ENCODE measurements at places on chromosomes 16 and 17.

DNA sequence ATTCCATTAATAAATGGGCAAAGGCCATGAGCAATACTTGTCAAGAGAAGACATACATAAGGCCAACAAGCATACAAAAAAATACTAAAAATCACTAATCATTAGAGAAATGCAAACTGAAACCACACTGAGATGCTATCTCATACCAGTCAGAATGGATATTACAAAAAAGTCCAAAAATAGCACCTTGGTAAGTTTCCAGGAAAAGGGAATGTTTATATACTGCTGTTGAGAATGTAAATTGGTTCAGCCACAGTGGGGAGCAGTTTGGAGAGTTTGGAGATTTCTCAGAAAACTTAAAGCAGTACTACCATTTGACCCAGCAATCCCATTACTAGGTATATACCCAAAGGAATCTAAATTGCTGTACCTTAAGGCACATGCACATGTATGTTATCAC lies 467.7 kb downstream of the CDH11 start:
- peak; percentile 54 for DNase-seq

GRCh38 chr17:71142333-71142732 lies 973.0 kb downstream of the KCNJ2 start:
- DNase-seq, result no peak

- DNase-seq, result no peak
Measured at GRCh38 chr17:80071116-80071841, 30.1 kb upstream of the GAA start.

DNA sequence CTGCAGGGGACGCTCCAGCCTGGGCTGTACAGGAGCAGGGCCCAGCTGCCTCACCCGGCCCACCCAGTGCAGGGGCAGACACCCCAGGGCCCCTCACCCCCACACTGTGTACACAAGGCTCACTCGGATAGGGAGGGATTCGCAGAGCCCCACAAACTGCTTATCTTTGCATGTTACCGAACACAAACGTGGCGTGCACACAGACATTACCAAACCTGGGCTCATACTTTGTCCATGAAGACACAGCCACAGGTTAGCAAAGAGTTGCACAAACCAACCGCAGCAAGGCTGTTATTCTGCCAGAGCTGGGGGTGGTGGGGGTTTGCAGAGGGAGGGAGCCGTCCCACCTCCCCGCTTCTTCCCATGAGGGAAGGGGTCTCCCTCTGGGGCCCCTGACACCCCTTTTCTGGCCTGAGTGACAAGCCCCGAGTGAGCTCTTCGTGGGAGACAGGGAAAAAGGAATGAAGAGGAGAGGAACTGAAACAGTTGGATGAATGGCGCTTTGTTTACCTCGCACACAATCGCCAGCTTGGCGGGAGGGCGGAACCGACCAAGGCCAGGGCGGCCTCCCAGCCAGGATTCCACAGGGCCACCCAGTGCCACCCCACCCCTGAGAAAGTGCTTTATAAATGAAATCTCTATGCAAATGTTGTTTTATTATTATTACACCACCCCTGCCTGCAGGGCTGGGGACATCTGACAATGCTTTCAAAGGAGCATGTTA lies 434 bp upstream of the CPSF4L start:
- no peak for DNase-seq

- no peak for DNase-seq
Measured at GRCh38 chr16:69741519-69741918, 13.2 kb downstream of the NOB1 start.

DNA sequence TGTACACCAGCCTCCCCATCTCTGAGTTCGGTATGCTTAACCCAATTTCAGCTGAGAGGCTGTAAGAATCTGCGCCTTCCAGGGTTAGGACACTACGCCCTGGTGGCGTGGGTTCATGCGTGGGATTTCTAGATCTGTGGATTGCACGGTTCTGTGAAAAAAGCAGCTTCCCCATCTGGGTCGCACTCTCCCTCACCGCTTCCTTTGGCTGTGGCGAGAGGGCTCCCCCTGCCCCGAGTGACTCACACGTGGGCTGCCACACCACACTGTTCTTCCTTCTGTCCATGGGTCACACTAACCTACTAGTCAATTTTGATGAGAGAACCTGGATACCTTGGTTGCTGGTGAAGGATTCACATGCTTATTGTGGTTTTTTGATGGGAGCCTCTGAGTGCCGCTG lies 256.0 kb upstream of the MAF start:
- DNase-seq, result no peak

GRCh38 chr16:73605309-73605708 lies 557.4 kb upstream of the ZFHX3 start:
- DNase-seq, result no peak

- DNase-seq, result no peak
Measured at GRCh38 chr17:45260204-45260783, 1.6 kb downstream of the SPATA32 start.

DNA sequence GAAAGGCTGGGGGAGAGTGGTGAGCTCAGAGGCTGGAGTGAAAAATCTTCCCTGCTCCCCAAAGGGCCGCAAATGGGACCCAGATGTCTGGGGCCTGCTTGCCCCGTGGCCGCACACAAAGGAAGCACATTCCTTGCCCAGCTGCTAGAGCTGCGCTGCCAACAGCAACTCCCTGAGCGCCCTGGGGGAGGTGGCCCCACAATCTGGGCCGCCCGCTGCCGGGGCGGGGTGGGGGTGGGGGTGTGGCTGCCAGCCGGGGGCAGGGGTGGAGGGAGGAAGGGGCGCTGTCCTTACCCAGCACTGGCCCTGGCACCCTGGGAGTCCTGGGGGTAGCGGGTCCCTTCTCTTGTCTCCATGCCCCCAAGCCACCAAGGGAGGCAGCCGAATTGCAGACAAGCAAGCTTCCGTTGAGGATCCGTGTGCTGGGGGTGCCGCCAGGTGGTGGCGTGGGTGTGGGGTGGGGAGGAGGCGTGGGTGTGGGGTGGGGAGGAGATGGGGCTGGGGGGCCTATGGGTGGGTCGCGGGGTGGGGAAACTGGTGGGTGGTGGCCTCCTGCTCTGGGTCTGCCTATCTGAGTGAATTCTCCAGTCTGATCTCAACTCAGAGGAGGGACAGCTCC lies 48.4 kb upstream of the PABPN1L start:
- DNase-seq, result peak; percentile 62

- DNase-seq, result no peak
Measured at GRCh38 chr16:35391328-35391727, 1931.9 kb downstream of the TP53TG3F start.

- no peak for DNase-seq
Measured at GRCh38 chr16:17316005-17316404, 154.8 kb downstream of the XYLT1 start.

GRCh38 chr17:66713533-66714042 lies 121.3 kb upstream of the CACNG5 start:
- DNase-seq, result no peak

GRCh38 chr16:9262941-9263715 lies 171.7 kb downstream of the HAPSTR1 start:
- no peak for DNase-seq
